GM23248 (cell line): ENCODE measurements at places on chromosomes 11 and 22.

DNA sequence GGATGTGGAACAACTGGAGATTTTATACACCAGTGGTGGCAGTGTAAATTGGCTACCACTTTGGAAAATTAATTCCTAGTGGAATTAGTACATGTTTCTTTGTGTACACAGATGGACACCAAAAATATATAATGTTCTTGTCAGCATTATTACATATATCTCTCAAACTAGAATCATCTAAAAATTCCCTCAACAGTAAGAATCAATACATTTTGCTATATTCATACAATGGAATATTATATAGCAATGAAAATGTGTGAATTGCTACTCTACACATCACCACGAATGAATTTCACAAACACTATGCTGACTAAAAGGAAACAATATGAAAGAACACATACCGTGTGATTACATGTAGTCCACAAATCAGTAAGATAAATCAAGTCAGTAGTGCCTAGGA is 33.9 kb downstream of the CCDC90B start:
- no peak for DNase-seq

GRCh38 chr22:20602609-20603164 is 95.3 kb downstream of the MED15 start:
- DNase-seq, result no peak

DNA sequence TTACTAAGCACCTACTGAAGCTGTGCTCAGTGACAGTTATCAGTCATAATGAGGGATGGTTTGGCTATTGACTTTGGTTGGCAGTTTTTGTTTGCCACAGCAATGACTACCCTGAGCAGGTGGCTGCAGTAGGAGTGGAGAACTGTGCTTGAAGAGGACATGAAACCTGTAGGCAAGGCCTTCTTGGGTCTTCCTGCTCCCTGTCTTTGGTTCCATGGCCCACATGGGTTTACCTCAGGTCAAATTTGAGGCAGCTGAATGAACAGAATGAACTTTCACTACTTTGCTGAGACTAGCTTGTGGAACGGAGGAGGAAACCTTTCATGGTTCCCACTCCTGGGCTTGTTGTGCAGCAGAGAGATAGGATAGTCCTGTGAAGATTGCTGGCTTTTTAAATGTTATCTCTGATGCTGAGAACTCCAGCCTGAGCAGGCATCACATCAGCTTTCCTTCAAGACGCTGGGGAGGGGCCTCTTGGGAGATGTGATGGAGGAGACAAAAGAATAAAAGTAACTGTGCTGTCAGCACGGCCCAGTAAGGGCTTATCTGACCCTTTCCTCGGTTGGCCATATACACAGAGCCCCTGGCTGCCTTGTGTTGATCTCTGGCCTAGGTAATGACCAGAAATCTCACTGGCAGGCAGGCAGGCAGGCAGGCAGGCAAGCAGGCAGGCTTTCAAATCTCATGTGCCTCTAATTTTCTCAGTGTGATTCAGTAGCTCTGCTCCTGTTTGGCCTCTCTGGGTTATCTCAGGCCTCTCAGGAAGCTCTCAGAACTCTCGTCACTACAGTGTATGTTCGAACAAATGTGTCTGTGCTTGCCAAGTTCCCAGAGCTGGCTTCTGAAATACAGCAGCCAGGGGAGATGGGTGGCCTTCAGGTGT is 12.0 kb downstream of the STIM1 start:
- no peak for DNase-seq

DNA sequence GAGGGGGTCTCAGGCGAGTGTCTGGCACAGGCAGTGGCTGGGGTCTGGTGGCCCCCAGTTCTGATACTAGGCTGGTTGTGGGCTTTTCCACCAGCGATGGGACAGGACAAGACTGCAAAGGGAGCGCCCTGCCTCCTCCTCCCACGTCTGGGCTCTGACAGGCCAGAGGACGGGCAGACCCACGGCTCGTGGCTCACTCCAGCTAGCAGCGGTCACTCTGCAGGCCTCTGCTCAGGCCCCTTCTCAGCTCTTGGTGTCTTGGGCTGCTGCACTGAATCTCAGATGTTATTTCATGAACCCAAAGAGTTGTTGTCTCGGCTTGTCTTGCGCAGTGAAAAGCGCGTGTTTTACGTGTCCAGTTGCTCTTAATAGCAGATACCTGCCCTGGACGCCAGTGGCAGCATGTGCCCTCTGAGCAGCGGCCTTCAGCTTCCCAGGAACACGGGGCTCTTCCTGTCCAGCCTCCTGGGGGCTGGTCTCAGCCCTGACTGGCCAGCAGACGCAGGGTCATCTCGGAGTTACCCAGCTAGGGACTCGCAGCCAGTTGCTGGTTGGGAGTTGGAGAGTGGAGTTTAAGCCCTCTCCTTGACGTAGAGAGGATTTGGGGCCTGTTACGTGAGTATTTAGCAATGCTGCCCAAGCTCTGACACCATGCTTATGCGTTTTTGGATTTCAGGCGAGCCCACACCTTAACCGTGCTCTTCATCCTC is 9.6 kb downstream of the PTDSS2 start:
- DNase-seq, result no peak

GRCh38 chr22:37709445-37709765 is 12.6 kb downstream of the TRIOBP start:
- DNase-seq, result no peak

- peak; percentile 35 for DNase-seq
Observed at GRCh38 chr11:68137833-68138232, 16.6 kb upstream of the CHKA start.

GRCh38 chr11:20080032-20080685 is 80.1 kb downstream of the DBX1 start:
- no peak for DNase-seq

DNA sequence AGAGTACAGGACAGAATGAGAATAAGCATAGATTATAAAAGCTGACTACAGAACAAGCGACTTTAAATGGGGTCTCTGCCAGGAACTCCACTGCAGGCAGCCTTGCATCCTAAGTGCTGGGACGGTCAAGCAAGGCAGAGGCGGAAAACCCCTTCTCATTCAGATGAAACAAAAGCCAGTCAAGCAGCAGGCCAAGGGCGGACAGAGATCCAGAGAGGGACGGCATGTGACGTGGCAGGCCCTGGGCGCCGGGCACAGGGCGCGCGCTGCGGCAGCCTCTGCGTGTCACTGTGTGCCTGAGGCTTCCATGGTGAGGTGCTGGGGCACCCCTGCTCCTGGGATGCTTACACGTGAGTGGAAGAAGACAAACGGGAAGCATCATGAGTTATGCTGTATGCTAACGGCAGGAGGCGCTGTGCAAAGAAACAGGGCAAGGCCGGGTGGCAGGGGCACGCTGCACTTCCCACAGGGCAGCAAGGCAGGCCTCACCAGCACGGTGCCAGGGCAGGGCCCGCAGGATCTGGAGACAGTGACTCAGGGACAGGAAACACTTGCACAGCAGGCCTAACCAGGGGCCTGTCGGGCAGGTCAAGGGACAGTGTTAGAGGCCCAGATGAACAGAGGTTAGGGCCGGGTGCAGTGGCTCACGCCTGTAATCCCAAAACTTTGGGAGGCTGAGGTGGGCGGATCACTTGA is 6.2 kb downstream of the TOLLIP start:
- DNase-seq, result peak; percentile 49

GRCh38 chr11:44280257-44280656 is 29.7 kb downstream of the ALX4 start:
- DNase-seq, result no peak

- DNase-seq, result no peak
Observed at GRCh38 chr22:28620244-28620922, 59.3 kb downstream of the TTC28 start.

DNA sequence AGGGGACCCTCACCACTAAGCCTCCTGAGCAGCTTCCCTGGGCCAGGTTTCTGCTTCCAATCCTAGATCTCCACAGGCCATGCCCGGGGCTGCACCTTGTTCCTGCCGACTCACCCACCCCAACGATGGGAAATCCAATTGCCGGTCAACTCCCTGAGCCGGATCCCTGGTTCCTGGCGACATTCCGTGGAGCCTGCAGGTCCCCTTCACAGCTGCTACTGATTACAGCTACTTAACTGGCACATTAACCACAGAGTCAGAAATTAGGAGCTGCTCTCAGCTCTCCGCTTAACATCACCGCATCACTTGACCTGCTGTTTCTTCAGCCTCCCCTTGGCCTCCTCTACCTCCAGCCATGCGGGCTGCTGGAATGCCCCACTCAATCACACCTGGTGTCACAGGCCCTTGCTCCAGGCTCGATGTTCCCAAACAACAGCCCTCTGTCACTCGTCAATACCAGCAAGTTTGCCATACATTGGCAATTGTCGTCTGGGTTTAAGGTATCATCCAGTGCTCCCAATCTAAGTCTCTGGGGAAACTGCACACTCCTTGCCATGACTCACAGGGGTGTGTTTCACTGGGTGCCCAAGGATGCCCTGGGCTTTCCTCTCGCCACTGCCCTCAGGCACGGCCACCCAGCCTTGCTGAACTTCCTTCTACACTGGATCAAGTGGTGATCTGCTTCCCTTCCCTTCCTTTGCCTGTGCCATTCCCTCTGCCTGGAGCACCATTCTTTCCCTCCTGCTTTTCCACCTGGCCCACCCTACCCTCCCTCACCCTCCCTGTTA is 181.0 kb downstream of the MN1 start:
- peak; percentile 32 for DNase-seq

DNA sequence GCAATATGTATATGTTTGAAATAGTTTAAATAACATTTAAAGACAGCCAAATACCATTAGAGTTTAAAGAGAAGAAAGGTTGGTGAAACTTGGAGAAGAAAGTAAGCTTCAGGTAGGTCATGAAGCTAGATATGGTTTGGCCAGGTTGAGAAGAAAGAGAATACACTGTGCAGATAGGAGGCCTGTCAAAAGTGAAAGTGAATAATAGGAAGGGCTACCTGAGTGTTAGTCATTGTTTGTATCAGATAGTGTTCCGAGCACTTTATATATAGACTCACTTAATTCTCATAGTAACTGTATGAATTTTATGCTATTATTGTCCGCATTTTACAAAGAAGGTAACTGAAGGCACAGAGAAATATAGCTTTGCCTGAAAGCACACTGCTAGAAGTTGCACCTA is 56.9 kb downstream of the USP47 start:
- DNase-seq, result no peak

GRCh38 chr11:110988671-110989070 is 256.9 kb upstream of the POU2AF2 start:
- no peak for DNase-seq

- no peak for DNase-seq
Observed at GRCh38 chr11:92026664-92027063, 198.0 kb upstream of the FAT3 start.

- no peak for DNase-seq
Observed at GRCh38 chr11:62645671-62645945, 805 bp downstream of the GANAB start.

DNA sequence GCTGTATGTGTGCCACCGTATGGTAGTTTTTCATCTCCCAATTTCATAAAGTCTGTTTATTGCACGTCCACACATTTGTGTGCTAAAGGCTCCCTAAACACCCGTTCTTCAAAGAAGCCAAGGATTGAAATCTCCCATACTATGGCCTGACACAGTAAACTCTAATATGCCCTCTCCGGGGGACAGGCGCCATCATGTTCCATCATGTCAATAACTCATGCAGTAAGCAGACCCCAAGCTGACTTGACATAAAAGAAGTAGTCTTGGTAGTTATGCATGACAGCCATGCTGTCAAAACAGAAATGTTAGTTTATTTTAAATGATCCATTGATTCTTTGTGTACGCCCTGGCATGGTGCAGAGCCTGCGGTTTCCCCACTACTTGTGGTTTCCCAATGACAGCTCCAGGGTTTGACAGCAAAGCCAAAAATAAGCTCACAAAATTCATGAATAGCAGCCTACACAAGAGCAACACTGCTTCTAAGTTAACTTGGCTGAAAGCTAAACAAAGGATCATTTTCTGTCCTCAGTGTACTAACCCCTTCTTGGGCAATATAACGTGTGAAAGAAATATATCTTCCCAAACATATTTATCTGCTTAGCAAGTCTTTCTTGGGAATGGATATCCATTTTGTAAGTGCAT is 56.5 kb upstream of the CABP7 start:
- DNase-seq, result no peak
